Activated naive CD4-positive, alpha-beta T cell (primary cell): ENCODE measurements at places on chromosomes 1 and 21.

- DNase-seq, result no peak
Measured at GRCh38 chr1:23557471-23558124, 1.7 kb downstream of the ID3 start.

DNA sequence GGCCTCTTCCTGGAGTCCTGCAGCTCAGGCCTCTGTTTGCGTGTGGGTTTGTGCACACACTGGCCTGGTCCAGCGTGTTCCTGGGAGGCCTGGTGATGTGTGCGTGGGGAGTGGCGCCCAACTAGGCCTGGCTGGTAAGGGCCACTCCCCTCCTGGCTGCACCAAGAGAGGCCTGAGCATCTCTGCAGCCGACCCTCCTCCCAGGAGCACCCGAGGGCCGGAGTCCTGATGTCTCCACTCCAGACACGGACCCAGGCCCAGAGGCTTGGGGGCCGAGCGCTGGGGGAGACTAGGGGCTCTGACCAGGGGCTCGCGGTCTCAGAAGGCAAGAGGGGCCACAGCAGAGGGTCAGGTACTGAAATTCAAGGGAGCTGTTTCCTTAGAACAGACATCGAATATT, 33.3 kb downstream of the MORN1 start:
- DNase-seq, result no peak

GRCh38 chr21:17427831-17428483, 84.9 kb upstream of the CXADR start:
- DNase-seq, result no peak

DNA sequence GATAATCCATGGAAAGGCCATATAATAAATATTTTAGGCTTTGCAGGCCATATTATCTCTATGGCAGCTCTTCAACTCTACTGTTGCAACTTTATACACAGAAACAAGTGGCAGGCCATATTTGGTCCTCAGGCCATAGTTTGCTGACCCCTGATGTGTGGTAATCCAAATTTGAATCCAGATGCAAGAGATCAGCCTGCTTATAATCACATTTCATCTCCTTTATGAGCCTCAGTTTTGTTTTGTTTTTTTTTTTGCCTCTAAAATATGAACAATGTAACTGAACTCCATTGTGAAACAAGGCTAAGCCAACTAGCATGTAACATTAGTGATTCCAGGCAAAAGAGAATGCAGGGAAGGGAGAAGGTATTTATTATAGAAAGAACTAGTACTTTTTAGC, 81.6 kb downstream of the PRKAA2 start:
- DNase-seq, result no peak
